ENCODE measurements at places on chromosomes 6 and 20.

DNA sequence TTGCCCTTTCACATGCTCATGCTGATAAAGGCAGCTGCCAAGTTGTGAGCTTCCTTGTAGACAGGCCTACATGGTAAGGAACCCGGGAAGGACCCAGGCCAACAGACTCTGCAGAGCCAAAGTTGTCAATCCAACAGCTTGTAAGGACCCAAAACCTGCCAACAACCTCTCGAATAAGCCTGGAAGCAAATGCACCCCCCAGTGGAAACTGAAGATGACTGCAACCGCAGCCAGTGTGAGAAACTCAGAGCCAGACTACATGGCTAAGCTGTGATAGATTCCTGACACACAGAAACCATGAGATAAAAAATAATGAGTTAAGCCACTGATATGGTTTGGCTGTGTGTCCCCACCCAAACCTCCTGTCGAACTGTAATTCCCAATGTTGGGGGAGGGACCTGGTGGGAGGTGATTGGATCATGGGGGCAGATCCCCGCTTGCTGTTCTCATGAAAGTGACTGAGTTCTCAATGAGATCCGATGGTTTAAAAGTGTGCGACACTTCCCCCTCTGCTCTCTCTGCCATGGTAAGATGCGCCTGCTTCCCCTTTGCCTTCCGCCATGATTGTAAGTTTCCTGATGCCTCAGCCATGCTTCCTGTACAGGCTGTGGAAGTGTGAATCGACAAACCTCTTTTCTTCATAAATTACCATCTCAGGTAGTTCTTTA, 18.8 kb upstream of the CLPSL2 start:
- no peak for DNase-seq

DNA sequence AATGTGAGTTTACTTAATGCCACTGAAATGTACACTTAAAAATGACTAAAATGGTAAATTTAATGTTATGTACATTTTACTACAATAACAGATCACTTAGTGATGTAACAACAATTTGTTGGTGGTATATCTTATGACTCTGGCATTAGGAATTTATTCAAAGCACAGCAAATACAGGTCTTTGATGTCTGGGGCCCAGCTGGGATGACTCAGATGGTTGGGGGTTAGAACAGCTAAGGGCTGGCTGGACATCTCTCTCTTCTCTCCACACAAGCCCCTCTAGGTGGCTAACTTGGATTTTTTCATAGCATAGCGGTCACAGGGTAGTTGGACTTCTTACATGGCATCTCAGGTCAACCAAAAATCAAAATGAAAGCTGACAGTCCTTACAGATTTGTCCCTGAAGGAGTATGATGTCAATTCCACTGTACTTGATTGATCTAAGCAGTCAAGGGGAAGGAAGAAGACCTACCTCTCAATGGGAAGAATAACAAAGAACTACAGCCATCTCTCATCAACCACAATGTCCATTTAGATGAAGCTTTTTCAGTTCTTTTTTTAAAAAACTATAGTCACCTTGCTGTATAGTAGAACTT, 37.5 kb upstream of the LCA5 start:
- no peak for DNase-seq

DNA sequence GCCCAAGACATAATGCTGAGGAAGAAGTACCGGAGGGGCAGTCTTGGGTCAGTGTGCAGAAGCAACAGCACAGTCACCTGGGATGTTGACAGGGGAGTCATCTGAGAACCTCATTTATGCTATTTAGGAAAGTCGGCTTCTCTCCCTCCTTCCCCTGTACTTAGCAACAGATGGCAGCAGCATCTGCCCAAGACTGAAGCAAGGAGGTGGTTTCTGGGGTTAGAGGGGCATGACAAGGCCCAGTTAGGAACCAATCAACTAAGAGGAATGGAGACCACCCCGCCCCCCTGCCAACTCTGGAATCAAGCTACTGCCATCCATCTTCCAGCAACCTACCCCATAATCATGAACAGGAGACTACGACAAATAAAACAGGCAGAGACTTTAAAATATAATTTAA, 21.7 kb downstream of the RIPK1 start:
- DNase-seq, result no peak

GRCh38 chr6:117592983-117593759, 9.1 kb downstream of the GOPC start:
- no peak for DNase-seq

- no peak for DNase-seq
Measured at GRCh38 chr6:142958343-142958742, 13.4 kb upstream of the HIVEP2 start.

- no peak for DNase-seq
Measured at GRCh38 chr20:10469056-10469455, 34.0 kb downstream of the SLX4IP start.

DNA sequence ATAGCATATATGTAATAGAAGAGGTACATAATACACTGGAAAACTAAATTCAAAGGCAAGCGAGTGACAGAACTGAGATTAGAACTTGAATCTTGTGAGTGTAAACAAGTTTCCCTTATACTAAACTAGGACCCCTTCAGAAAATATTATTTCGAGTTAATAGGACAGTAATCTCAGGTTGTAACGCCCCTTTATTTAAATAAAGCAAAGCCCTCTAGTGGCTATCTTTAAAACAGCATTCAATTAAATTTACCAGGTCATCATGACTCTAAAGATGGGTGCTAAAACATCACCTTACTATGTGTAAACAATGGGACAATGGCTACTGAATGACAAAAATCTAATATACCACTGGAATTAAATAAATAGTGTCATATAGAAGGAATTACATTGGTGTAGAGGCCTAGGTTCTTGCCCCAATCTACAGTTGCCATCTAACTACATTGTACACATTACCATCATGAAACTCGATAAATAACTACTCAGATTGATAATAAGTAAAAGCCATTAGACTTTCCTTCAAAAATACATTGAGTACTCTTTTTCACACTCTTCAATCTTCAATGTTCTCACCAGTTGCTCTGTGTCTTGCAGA, 255.4 kb upstream of the IRAK1BP1 start:
- DNase-seq, result no peak

DNA sequence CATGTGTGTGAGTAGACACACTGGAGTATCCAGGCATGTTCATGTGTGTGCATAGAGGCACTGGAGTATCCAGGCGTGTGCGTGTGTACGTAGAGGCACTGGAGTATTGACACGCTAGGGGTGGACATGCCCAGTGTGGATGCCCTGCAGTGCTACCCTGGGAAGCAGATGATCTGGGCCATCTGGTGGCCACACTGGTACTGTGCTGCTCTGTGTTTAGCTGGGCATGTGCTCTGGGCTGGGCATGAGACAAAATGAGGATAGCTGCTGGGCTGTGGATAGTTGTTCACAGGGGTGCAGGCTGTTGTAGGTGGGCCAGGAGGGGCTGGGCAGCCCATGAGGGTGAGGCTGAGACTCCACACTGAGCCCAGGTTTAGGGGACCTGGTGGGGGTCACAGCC, 24.0 kb upstream of the NPBWR2 start:
- DNase-seq, result no peak

DNA sequence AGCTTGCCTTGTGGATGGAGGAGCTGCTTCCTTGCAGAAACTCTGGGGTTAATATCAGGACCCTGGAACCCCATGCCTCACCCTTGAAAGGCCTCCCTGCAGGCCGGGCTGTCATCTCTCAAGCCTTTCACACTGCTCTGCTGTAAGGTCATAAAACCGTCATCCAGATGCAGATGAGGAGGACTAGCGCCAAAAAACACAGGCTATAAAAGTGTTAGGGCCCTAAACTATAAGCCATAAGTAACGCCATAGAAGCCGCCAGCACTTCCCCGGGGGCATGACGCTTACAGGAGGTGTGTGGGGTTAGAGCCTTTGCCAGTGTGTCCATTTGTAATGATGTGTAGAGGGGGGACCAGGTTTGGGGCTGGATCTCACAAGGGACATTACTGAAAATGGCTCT, 47.6 kb downstream of the CDH4 start:
- no peak for DNase-seq

DNA sequence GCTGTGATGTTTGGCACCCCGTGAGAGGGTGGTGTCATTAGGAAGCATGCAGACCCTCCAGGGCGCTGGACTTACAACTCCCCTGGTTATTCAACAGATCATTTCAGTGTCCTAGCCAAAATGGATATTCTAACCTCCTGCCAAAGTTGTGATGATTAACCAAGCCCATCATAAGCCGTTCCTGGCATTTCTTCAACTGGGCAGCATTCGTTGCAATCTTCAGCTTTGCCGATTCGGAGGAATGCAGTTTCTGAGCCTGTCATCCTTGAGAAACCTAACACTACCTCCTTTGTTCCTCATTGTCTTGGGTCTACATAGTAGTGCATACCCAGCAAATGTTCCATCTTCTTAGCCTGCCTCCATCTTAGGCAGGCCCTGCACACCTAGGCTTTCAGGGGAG, 79.2 kb upstream of the MAP3K4 start:
- no peak for DNase-seq

GRCh38 chr20:10502098-10502526, 67.0 kb downstream of the SLX4IP start:
- DNase-seq, result no peak

GRCh38 chr20:56689852-56690485, 60.9 kb downstream of the TFAP2C start:
- no peak for DNase-seq

DNA sequence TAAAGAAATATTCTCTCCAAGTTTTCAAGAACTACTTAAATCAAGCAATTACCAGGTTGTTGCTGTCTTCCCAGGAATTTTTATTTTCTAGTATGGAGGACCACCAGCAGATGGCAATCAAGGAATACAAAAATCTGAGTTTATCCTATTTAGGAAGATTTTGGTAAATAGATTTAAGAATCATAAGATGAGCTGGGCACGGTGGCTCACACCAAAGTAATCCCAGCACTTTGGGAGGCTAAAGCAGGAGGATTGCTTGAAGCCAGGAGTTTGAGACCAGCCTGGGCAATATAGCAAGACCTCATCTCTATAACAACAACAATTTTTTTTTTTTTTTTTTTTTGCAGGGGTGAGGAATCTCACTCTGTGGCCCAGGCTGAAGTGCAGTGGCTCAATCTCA, 19.3 kb upstream of the SEC63 start:
- DNase-seq, result no peak

- no peak for DNase-seq
Measured at GRCh38 chr20:29079769-29080690, 2177.4 kb upstream of the DEFB115 start.

DNA sequence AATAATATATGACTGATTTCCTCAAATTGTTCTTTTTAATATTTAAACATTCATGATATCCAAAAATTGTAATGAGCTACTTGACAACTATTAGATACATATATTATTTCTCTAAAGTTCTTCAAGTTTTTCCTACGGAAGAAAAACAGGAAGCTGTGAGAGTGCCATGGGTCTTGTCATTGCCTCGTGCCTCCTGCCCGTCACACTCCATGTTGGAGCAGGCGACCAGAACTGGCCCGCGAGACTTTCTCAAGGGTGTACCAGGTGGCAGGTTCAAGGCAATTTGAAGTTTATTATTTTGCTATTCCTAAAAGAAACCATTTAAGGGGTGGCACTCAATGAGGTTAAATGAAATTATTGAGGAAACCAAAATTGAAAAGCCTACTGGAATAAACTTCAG, 337.2 kb downstream of the HACE1 start:
- no peak for DNase-seq

GRCh38 chr6:169960003-169960344, 208.6 kb downstream of the ERMARD start:
- no peak for DNase-seq

- DNase-seq, result no peak
Measured at GRCh38 chr20:63106108-63106764, 99.5 kb upstream of the BHLHE23 start.

- no peak for DNase-seq
Measured at GRCh38 chr20:32560989-32561830, 23.9 kb downstream of the NOL4L start.

- no peak for DNase-seq
Measured at GRCh38 chr6:11460001-11460668, 77.4 kb upstream of the TMEM170B start.

DNA sequence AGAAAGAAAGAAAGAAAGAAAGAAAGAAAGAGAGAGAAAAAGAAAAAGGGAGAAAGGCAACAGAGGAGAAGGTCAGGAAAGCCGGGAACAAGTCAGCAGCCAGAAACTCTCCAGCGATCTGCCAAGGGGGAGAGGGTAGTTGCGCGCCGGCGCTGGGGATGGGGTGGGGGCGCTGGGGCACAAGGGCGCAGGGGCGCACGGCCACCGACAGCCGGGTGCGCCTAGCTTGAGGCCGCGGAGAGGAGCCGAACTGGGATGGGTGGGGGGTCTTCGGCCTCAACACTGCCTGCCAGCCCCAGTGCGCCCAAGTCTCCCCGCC, 533 bp upstream of the RSPO3 start:
- DNase-seq, result no peak

- DNase-seq, result no peak
Measured at GRCh38 chr20:14919501-14920081, 582.2 kb upstream of the FLRT3 start.

GRCh38 chr20:15039088-15039752, 701.8 kb upstream of the FLRT3 start:
- no peak for DNase-seq

GRCh38 chr20:16620961-16621360, 47.7 kb upstream of the KIF16B start:
- DNase-seq, result no peak

DNA sequence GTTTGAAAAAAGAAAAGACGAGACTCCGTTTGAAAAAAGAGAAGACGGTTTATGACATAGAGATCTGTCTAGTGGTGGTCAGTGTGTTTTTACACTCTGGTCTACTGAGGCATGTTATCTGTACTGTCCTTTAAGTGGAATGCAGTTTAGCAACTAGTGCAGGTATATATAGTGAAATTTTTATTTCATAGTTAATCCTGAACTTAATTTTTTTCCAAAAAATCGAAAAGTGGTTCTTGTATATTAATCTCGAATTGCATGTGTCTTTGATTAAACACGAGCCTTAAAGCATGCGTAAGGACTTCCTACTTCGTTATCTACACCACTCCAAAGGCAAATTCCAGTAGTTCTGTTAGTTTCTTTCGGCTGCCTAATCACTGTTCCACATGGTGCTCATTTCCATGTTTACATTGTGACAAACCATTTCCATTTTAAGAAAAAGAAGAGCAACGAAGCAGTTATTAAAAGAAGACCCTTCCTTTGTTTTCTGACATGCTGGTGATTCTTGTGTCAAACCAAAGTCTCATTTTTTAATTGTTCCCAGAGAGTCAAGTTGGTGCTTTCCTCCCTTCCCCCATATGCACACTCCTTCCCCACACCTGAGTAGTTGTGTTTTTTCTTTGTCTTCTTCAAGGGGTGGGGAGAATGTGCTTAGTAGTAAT, 2.3 kb downstream of the SNX9 start:
- no peak for DNase-seq

GRCh38 chr6:6368040-6368683, 47.7 kb upstream of the F13A1 start:
- DNase-seq, result no peak

GRCh38 chr6:150313781-150314180, 55.0 kb upstream of the IYD start:
- no peak for DNase-seq

- no peak for DNase-seq
Measured at GRCh38 chr20:37251825-37252477, 9.7 kb downstream of the GHRH start.
